T-cell (primary cell): ENCODE measurements at places on chromosomes 6 and 20.

DNA sequence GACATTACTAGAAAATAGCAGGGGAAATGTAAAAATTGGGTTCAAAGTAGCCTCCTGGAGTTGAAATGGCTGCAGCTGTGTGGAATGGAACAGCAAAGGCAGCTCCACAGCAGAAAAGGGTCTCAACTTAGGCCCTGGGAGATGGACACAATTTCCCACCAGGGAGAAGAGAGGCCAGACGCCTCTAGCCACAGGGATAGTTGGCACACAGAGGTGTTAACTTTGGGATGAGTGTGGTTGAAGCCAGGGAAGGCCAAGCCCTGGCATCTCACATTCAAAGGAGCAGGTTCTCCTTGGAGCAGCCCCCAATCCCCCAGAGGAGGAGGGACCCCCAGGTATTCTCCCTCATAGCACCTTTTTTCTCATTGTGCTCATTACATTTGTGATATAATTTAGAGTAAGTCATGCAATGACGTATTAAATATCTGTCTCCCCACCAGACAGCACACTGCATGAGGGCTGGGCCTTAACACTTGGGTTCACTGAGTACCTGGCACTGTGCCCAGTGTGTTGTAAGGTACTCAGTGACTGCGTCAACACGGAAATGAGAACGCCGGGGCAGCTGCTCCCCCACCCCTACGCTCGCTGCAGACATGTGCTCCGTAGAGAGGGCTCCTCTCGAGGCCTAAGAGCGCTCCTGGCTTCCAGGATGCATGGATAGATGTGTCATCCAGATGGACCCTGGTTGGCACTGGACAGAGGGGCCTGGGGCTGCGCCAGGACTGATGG lies 76.0 kb upstream of the CD93 start:
- no peak overlapping the region for H3K27ac ChIP-seq
- H3K27me3 ChIP-seq = no peaks in the 10 kb centered on the region
- no peak overlapping the region for H3K4me3 ChIP-seq

- no peak overlapping the region for H3K4me3 ChIP-seq
- H3K4me1 ChIP-seq = no peaks in the 10 kb centered on the region
- no peak overlapping the region for H3K27ac ChIP-seq
- DNase-seq = no peak
These were observed 25.3 kb downstream of the AAR2 start for GRCh38 chr20:36261389-36262105.

- H3K27ac ChIP-seq = no peak overlapping the region
- H3K4me3 ChIP-seq = no peak overlapping the region
- no peaks in the 10 kb centered on the region for H3K4me1 ChIP-seq
- no peaks in the 10 kb centered on the region for H3K36me3 ChIP-seq
These were observed 23.7 kb upstream of the TFAP2C start for GRCh38 chr20:56605261-56605996.

- no peaks in the 10 kb centered on the region for H3K4me1 ChIP-seq
- no peaks in the 10 kb centered on the region for H3K36me3 ChIP-seq
- H3K27me3 ChIP-seq = peaks cover 28% of the 10 kb centered on the region
- no peak overlapping the region for H3K27ac ChIP-seq
These were observed 110.0 kb upstream of the PMEPA1 start for GRCh38 chr20:57819691-57820380.

GRCh38 chr6:43142101-43142500 lies 29.0 kb upstream of the SRF start:
- peak overlapping the region; percentile 0 for H3K4me3 ChIP-seq
- peak overlapping the region; percentile 3 for H3K27ac ChIP-seq
- peaks cover 29% of the 10 kb centered on the region for H3K4me1 ChIP-seq
- DNase-seq = peak; percentile 62

- no peak for DNase-seq
- no peaks in the 10 kb centered on the region for H3K4me1 ChIP-seq
- no peak overlapping the region for H3K4me3 ChIP-seq
These were observed 94.0 kb upstream of the RALGAPA2 start for GRCh38 chr20:20806121-20807095.

DNA sequence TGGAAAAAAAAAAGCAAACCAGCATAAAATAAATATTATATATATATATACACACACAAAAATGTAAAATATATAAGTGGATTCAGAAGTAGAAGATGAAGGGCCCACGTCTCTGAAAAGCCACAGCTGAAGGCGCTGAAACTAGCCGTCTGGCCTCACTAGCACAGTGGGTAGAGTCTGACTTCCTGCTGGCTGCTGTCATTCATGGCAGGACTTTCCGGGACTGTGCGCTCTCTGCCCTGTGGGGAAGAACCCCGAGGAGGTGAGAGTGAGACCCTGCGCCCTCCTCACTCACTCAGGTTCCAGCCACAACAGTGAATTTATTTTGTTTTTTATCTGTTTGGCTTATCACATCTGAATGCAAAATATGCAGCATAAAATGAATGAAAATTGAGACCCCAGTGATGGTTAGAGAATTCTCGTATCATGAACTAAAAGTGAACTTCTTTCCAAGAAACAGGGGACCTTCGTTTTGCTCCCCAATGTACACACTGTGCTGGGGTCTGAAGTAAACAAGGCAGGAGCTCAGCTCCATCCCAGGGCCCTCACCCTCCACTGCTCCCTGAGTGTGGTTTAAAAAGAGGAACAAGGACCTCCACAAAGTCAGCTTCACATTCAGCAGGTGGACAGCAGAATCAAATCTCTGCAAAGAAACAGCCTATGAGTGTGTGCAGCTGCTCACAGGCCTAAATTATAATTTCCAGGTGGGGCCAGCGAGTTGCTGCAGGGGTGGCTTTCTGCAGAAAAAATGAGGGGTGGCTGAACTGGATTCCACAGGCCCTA lies 1.3 kb upstream of the RAMACL start:
- H3K36me3 ChIP-seq = no peaks in the 10 kb centered on the region
- no peak overlapping the region for H3K27ac ChIP-seq
- H3K27me3 ChIP-seq = no peaks in the 10 kb centered on the region
- no peak overlapping the region for H3K4me3 ChIP-seq
- DNase-seq = no peak

GRCh38 chr20:19786311-19786710 lies 28.3 kb downstream of the RIN2 start:
- H3K27me3 ChIP-seq = no peaks in the 10 kb centered on the region
- H3K4me3 ChIP-seq = no peak overlapping the region
- H3K36me3 ChIP-seq = no peaks in the 10 kb centered on the region

- DNase-seq = no peak
- no peaks in the 10 kb centered on the region for H3K4me1 ChIP-seq
- H3K27ac ChIP-seq = no peak overlapping the region
- no peak overlapping the region for H3K4me3 ChIP-seq
- no peaks in the 10 kb centered on the region for H3K27me3 ChIP-seq
These were observed 63.4 kb downstream of the VEGFA start for GRCh38 chr6:43833223-43833995.

- DNase-seq = no peak
- H3K4me1 ChIP-seq = no peaks in the 10 kb centered on the region
- H3K27ac ChIP-seq = no peak overlapping the region
- no peak overlapping the region for H3K4me3 ChIP-seq
- no peaks in the 10 kb centered on the region for H3K36me3 ChIP-seq
These were observed 164.1 kb downstream of the FRK start for GRCh38 chr6:115896538-115897129.

GRCh38 chr6:138824482-138825144 lies 28.7 kb downstream of the ECT2L start:
- no peak overlapping the region for H3K27ac ChIP-seq
- H3K27me3 ChIP-seq = no peaks in the 10 kb centered on the region
- no peaks in the 10 kb centered on the region for H3K36me3 ChIP-seq

DNA sequence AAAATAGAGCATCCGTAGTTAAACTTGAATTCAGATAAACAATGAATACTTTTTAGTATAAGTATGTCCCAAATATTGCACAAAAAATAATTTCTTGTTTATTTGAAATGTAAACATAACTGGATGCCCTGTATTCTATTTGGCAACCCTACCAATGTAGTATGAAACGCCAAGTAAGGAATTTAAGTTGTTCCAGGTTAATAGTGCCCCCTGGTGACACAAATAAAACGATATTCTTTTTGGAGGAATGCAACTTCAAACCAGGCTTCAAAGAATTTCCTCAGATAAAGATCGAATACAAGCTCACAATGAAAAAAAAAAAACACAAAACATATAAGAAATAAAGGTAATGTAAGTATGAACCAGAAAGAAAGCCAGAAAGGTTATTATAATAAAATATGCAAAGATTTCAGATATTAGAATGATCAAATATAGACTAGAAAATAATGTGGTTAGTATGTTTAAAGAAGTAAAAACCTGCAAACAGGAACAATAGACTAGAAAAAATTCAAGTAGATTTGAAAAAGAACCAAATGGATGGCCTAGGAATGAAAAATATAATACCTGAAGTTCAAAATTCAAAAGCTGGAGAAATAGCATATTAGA lies 18.4 kb upstream of the AKAP7 start:
- no peaks in the 10 kb centered on the region for H3K27me3 ChIP-seq
- no peak for DNase-seq
- H3K4me1 ChIP-seq = no peaks in the 10 kb centered on the region
- no peaks in the 10 kb centered on the region for H3K36me3 ChIP-seq

GRCh38 chr20:438571-439469 lies 23.5 kb downstream of the TBC1D20 start:
- H3K4me3 ChIP-seq = peak overlapping the region; percentile 70
- H3K27me3 ChIP-seq = no peaks in the 10 kb centered on the region
- peaks cover 63% of the 10 kb centered on the region for H3K4me1 ChIP-seq
- peak overlapping the region; percentile 31 for H3K27ac ChIP-seq
- peaks cover 59% of the 10 kb centered on the region for H3K36me3 ChIP-seq

- no peak overlapping the region for H3K27ac ChIP-seq
- no peaks in the 10 kb centered on the region for H3K4me1 ChIP-seq
- no peak for DNase-seq
These were observed 3.6 kb upstream of the HSPA12B start for GRCh38 chr20:3728876-3729275.

DNA sequence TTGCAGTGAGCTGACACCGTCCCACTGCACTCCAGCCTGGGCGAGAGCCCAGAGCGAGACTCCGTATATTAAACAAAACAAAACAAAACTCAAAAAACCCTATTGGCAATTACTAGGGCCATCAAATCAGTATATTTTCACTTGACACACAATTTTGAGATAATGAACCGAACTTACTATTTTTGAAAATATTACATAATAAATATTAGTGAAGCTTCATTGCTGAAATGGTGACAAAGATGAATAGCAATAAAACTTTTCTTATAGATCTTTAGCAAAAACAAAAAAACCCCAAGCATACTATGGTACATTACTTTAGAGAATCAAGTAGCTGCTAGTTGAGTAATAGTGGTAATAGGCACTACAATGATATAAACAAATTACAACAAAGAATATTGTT lies 113.0 kb downstream of the ATG5 start:
- no peaks in the 10 kb centered on the region for H3K36me3 ChIP-seq
- DNase-seq = no peak
- H3K27me3 ChIP-seq = no peaks in the 10 kb centered on the region
- H3K4me1 ChIP-seq = no peaks in the 10 kb centered on the region

- H3K4me3 ChIP-seq = no peak overlapping the region
- no peak for DNase-seq
- no peak overlapping the region for H3K27ac ChIP-seq
- H3K4me1 ChIP-seq = peaks cover 10% of the 10 kb centered on the region
- H3K27me3 ChIP-seq = no peaks in the 10 kb centered on the region
These were observed 191.9 kb upstream of the PREP start for GRCh38 chr6:105594821-105595220.

GRCh38 chr6:92840246-92840930 lies 579.0 kb downstream of the EPHA7 start:
- H3K4me1 ChIP-seq = no peaks in the 10 kb centered on the region
- no peaks in the 10 kb centered on the region for H3K27me3 ChIP-seq
- H3K4me3 ChIP-seq = no peak overlapping the region
- H3K36me3 ChIP-seq = no peaks in the 10 kb centered on the region
- H3K27ac ChIP-seq = no peak overlapping the region
- no peak for DNase-seq

GRCh38 chr6:53412751-53413150 lies 64.0 kb upstream of the ELOVL5 start:
- DNase-seq = no peak
- H3K4me1 ChIP-seq = no peaks in the 10 kb centered on the region
- H3K27ac ChIP-seq = no peak overlapping the region
- no peak overlapping the region for H3K4me3 ChIP-seq
- no peaks in the 10 kb centered on the region for H3K36me3 ChIP-seq

DNA sequence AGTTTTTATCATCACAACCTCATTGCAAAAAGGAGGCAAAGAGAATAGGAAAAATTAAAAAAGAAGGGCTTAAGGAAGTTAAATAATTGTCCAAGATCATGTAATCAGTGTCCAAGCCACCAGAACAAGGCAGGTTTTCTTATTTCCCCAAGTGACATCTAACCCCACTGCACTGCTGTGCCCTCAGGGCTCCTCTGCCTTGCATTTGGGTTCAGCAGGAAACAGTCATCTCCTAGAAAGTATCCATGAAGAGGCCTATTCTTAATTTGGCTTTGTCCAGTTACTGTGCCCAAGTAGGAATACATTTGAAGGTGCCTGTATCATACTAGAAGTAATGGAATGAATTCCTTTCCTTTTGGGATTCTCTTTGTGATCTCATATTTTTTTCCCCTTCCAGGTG lies 10.5 kb downstream of the TMEM14A start:
- no peaks in the 10 kb centered on the region for H3K4me1 ChIP-seq
- H3K27ac ChIP-seq = no peak overlapping the region
- no peaks in the 10 kb centered on the region for H3K27me3 ChIP-seq
- H3K36me3 ChIP-seq = peaks cover 24% of the 10 kb centered on the region
- no peak for DNase-seq

DNA sequence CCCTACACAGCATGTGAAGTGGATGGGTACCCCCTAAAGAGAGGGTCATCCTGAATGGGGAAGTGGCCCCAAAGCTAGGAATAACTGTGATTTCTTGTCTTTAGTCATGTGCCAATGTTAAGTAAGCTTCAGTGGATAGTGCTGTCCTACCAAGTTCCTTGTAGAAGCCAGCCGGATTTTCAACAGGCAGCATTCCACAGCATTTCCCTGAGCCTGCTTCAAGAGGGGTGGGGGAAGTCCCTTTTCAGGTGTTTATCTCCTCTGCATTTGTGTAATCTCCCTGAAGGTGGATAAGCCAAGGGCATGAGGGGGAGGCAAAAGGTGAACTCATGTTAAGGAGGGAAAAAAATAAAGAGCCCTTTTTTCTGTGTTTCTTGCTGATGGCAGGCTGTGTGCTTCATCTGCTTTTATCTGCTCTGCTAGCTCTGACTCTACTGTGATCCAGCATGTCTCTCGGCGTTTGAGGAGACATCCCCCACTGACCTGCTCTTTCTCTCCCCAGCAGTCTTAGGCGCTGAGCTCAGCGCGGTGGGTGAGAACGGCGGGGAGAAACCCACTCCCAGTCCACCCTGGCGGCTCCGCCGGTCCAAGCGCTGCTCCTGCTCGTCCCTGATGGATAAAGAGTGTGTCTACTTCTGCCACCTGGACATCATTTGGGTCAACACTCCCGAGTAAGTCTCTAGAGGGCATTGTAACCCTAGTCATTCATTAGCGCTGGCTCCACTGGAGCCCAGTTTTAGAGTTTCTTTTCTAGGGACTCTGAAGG lies 1.9 kb downstream of the EDN1 start:
- no peaks in the 10 kb centered on the region for H3K36me3 ChIP-seq
- DNase-seq = no peak
- no peak overlapping the region for H3K4me3 ChIP-seq
- peaks cover 41% of the 10 kb centered on the region for H3K27me3 ChIP-seq
- H3K27ac ChIP-seq = no peak overlapping the region
